H4 (cell line): ENCODE measurements at places on chromosomes 6 and 20. TPM values are rescaled to one million over a fixed set of nuclear protein-coding genes. Genes with fewer than 3 reads are reported as not detected.

MUC22 gene
- not detected in 2 replicates for total RNA-seq

- no peak for DNase-seq
These were observed 920 bp downstream of the ZBTB12 start for GRCh38 chr6:31900917-31901414.

- DNase-seq = no peak
These were observed 68.0 kb downstream of the TMEM170B start for GRCh38 chr6:11605507-11605905.

SCRT2 gene
- not detected in 2 replicates for total RNA-seq

RAET1G gene
- total RNA-seq = not detected in 2 replicates

DNA sequence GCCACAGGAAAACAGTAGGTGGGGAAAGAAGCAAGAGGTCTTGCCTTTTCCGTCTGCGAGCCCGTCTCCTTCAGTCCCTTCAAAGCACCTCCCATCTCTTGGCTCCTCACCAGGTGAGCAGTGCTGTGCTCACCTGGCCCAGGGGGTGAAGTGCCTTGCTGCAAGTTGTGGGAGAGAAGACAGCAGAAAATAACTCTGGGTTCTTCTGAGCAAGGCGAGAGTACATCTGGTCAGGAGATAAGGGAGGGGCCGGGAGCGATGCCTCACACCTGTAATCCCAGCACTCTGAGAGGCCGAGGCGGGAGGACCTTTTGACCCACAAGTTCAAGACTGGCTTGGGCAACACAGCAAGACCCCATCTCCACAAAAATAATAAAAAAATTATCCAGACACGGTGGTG lies 35.6 kb upstream of the TGM3 start:
- no peak for DNase-seq

DNA sequence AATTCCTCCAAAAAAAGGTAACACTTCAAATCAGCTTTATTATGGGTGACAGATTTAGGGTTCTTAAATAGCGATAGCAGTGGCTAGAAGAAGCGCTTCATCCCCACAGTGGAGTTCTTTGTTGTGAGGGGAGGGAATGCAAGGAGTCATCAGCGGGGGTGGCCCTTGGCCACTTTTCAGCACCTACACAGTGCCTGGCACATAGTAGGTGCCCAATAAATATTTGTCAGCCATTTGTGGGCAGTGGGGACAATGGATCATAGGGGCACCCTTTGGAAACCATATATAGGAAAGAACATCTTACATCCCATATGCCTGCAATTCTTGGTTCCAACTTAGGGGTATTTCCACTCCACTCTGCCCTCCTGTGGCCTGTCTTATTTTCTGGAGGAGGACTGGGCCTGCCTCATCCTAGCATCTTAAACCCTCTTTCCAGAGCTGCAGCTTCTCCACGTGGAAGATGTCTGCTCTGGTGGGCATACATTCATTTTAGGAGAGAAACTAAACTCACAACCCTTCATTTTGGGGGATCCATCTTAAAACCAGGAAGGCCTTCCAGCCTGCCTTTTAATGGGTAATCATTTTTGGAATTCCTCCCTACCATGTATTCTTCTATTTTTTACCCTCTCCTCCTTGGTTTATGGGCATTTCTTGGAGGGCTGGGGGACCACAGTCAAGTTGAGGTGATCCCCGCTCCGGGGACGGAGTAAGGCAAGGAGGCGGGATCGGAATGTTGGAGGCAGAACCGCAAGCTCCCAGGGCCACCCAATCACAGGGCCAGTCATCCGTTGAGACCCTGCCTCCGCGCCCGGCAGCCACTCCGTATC lies 2.6 kb upstream of the GPSM3 start:
- DNase-seq = peak; percentile 69

GRCh38 chr6:84867521-84867920 lies 103.1 kb upstream of the TBX18 start:
- DNase-seq = no peak

PRICKLE4 gene
- total RNA-seq = not detected in 2 replicates

- no peak for DNase-seq
These were observed 137.0 kb upstream of the RIN2 start for GRCh38 chr20:19621072-19621471.

DNA sequence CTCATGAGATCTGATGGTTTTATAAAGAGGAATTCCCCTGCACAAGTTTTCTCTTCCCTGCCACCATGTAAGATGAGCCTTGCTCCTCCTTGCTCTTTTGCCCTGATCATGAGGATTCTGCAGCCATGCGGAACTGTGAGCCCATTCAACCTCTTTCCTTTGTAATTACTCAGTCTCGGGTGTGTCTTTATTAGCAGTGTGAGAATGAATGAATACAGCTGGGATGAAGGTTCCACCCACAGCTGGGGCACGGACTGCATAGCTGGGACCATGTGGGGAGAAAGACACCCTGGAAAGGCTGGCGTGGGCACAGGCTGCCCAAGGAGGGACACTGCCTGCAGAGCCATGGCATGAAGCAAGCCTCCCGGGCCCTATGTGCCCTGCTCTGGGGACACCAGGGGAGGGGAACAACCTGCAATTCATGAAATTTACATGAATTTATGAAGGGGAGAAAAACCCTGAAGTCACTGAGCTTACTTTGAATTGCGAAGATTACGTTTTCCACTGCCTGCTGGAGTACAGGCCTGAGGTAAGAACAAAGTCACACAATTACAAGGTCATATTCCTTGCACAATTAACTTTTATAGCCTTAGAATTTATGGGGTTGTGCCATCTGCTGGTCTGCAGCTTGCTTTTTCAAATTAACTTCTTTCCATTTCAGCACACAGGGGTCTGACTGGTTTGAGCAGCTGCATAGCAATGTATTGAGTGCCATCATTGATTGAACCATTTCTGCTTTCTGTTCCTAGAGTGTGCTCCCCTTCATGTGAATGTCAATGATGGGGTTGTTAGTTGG lies 46.2 kb downstream of the SLC22A1 start:
- no peak for DNase-seq

GRCh38 chr6:44156494-44157151 lies 2.0 kb upstream of the CAPN11 start:
- no peak for DNase-seq

DNA sequence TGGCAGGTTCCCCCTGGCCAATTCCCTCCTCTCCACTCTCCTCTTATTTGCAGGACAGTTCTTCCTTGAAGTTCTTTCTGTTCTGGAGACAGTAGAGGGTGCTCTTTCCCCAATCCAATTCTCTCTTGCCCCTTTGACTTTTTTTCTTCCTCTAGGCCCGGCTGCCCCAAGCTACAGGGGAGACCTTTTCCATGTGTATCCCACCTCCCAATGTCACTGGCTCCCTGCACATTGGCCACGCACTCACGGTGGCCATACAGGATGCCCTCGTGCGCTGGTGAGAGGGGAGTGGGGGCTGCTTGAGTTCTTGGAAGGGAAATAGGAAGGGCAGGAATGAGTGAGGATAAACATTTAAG lies 1.5 kb downstream of the VARS2 start:
- DNase-seq = peak; percentile 54

DNA sequence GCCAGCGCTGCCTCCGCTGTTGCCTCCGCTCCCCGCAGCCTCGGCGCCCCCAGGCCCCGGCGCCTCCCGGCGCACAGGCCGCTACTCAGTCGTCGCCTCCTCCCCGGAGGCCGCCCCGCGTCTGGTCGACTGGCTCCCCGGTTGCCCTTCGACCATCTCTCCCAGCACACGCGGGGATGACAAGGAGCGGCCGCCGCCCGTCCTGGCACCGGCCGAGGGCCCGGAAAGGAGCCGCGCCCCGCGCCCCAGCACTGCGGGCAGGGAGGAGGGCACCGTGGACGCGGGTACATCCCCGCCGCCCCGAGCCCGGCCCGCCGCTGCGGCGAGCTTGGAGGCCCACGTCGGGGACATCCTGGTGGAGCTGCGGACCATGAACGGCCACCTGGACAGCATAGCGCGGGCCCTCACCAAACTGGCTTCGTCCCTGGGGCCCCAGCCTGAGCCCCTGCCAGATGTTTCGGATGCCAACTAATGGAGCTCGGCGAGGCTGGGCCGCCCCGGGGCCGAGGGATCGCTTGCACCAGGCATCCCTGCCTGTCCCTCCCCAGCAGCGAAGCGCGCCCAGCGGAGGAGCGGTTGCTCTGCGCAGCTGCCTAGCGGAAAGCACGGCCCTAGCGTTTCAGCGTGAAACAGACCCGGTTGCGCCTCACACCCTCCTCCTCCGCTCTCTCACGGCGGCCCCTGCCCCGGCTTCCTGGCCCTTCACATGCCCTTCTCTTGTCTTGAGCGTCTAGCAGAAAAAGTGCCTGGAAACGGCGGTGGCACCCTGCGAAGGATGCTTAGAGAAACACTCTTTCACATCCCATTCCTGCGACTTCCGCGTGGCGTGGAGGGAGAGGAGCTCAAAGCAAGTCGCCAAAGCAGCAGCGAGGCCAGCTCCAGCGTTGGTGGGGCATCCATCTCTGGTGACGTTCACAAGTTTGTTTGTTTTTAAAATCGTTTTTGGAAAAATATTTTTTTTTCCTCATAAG lies 285.8 kb upstream of the SUPT3H start:
- DNase-seq = no peak

GNRH2 gene
- total RNA-seq = not detected in 2 replicates

DNA sequence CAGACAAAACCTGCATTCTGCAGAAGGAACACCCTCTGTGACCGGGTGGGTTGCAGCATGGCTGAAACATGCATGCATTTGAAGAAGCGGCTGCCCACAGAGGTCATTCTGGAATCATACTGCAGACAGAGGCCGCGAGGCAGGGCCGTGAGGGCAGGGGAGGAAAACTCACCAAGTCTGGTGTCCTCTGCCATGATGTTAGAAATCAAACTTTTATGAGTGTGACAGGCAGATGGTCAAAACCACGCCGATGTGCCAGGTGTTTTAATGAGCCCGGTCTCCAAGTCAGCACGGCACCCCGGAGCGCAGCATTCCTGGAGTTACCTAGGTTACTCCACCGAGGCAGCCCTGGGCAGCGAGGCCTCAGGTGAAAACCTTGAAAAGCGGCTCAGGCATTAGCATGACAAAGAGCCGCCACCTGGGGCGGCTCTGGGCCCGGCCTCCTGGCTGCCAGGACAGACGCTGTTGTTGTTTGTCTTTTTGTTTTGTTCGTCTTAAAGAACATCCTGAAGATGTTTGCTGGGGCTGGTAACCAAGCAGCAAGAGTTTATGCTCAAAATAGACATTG lies 255.6 kb downstream of the ERMARD start:
- no peak for DNase-seq

BHLHE23 gene
- not detected in 2 replicates for total RNA-seq

DNA sequence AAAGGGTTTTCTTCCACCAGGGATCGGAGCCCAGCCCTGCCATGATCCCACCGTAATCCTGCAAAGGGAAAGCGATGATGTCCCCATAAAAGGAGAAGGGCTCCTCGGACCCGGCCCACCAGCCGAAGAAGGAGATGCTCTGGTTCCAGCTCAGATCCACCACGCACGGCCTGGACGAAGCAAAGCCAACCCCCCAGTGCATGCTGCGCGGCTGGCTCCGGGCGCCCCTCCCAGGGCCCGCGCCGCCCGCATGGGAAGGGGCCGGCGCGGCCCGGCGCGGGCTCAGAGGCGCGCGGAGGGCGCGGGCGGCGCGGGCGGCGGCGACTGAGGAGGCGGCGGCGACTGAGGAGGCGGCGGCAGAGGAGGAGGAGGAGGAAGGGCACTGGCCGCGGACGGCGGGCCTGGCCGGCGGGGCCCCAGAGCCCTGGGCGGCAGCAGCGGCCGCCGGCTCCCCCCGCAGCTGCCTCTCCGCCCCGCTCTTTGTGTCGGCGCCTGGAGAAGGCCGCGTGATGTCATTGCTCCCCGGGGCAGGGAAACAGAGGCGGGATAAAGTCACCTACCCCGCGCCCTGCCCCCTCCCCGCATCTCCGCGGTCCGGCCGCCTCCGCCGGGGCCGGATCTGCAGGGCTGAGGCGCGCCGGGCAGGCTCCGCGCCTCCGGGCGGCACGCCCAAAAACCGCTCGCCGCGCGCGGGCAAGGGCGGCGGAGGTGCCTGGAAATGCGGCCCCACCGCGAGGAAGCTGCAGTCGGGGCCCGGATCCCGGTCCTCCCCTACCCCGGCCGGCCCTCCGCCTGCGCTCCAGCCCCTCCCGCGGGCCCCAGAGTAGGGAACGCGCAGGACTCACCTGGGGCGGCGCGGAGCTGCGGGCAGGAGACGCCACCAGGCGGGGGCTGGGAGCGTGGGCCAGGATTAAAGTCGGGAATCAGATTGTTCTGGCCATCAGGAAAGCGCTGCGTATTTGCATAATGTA lies at the start of gene FAXC:
Gene FAXC (minus strand): TSS at position 504 of the 971 bp plus-strand sequence. CDS start 302 bp downstream, at position 202.
- DNase-seq = peak; percentile 12

DNA sequence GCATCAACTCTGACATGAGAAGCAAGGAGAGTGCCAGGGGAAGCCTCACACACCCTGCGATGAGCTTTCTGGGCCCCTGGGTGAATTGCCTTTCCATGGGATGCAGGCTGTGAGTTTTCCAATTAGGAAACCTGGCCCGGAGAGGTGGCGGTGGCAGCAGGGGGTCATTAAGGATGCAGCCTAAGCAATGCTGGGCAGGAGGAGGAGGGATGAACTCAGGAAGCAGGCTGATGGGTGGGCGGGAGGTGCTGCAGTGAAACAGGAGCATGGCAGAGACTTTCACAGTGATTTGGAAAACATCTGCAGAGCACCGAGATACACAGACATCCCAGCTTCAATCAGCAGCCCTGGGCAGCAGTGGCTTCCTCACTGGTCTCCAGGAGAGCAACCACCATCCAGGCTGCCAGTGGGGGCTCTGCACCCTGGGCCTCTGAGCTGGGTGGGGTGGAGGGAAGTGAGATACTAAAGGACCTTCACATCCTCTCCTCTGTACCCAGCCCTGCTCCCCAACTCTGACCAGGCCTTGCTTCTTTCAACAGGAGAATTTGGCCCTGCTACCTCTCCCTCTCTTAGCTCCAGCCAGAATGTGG lies 44.9 kb downstream of the LRFN2 start:
- DNase-seq = no peak

TRIM39 gene
- 7.2 and 11.2 TPM in 2 replicates for total RNA-seq

PAX1 gene
- total RNA-seq = not detected in 2 replicates

SLC24A3 gene
- 0.04 TPM in 1 of 2 replicates, not detected in the other for total RNA-seq

BMP6 gene
- 2.1 and 2.8 TPM in 2 replicates for total RNA-seq
